ENCODE measurements at places on chromosomes 11 and 22. TPM values are rescaled to one million over a fixed set of nuclear protein-coding genes. Genes with fewer than 3 reads are reported as not detected.

GRCh38 chr22:45450921-45451651 lies 37.6 kb downstream of the RIBC2 start:
- H3K27me3 ChIP-seq: peaks cover 6% of the 10 kb centered on the region
- H3K4me3 ChIP-seq: no peak overlapping the region
- no peaks in the 10 kb centered on the region for H3K36me3 ChIP-seq
- peaks cover 13% of the 10 kb centered on the region for H3K4me1 ChIP-seq
- no peak overlapping the region for H3K27ac ChIP-seq

DNA sequence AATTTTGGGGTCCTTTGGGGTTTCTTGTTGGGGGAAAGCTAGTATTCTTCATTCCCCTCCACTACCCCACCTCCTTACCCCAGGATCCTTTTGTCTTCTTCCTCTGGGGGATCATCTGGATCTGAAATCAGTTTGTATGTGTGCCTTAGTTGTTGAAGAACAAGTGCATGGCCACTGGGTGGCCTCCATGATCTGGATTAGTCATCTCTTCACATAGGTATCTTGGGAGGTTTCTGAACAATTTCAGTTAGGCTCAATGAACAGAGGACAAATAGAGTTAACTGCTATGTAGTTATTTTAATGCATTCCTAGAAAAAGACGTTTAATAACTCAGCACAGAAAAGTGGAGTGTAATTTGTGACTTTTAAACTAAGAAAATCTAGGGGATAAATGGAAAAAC lies 7.1 kb upstream of the VWA5A start:
- H3K27ac ChIP-seq: no peak overlapping the region
- no peak for DNase-seq
- H3K4me1 ChIP-seq: no peaks in the 10 kb centered on the region
- H3K27me3 ChIP-seq: peaks cover 10% of the 10 kb centered on the region
- no peak overlapping the region for H3K4me3 ChIP-seq

GRCh38 chr22:35961480-35962295 lies 66.9 kb downstream of the RBFOX2 start:
- no peaks in the 10 kb centered on the region for H3K36me3 ChIP-seq
- no peaks in the 10 kb centered on the region for H3K27me3 ChIP-seq
- peak overlapping the region; percentile 70 for H3K4me3 ChIP-seq

Gene ST14
- total RNA-seq: 0.30 TPM

DNA sequence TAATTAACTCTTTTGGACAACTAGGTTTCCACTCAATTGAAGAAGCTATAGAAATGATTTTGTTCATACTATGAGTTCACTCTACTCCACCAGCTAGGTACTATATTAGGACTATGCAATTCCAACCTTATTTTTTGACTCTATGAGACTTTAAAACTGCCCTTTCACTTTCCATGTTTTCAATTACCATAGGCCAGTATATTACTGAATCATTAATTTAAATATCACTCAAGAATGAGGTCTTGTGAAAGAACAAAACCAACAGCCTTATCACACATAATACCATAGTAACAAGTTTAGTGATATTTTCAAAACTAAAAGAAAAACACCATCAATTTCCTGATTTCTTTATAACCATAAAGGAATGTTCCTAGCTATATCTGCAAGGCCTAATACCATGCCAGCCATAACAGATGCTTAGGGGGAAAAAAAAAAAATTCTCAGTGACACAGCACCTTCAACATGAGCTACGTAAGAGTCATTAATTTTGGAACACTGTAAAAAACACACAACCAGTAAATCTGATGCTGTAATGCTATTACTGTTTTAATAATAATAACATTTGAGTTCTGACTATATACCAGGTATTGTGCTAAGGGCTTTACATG lies 6.1 kb downstream of the DCUN1D5 start:
- no peak overlapping the region for H3K27ac ChIP-seq
- no peak overlapping the region for H3K4me3 ChIP-seq
- no peak for DNase-seq

DNA sequence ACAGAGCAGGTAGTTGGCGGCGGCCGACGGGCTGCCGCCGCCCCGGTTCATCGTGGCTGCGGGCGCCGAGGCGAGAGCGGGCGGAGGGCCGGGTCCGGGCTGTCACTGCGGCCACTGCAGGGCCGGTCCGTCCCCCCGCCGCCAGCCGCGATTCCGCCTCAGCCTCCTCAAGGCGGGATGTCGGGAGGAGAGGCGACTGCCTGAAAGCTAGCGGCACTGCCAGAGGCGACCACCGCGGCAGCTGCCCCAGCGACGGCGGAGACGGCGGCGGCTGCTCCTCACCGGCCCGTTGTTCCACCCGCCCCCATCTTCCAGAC lies 234 bp downstream of the SESN3 start:
- H3K27ac ChIP-seq: no peak overlapping the region
- H3K4me3 ChIP-seq: peak overlapping the region; percentile 95
- H3K36me3 ChIP-seq: peaks cover 2% of the 10 kb centered on the region
- H3K27me3 ChIP-seq: no peaks in the 10 kb centered on the region
- H3K4me1 ChIP-seq: peaks cover 25% of the 10 kb centered on the region
- DNase-seq: no peak

Gene TMEM45B
- not detected for total RNA-seq

Gene FDXACB1
- 4.8 TPM for total RNA-seq

DNA sequence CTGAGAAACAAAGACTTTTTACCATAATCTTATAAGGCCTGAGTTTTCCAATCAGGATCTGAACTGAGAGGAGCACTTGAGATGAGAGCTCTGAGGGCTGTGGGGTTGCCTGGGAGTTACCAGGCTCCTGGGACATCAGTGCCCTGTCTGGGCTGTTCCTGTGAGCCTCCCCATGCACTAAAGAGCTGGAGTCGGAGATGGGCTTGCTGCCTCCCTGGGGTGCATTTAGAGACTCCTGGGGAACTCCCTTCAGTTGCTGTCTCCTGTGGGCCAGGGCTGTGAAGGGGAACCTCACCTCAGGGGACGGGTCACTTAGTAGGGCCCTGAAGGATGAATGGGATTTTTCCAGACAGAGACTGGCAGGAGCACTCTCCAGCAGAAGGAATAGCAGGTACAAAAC lies 33.3 kb downstream of the KCNC1 start:
- no peak overlapping the region for H3K27ac ChIP-seq
- no peak overlapping the region for H3K4me3 ChIP-seq
- no peaks in the 10 kb centered on the region for H3K27me3 ChIP-seq
- peaks cover 34% of the 10 kb centered on the region for H3K4me1 ChIP-seq
- DNase-seq: no peak

Gene OLFML1
- 0.84 TPM for total RNA-seq

- no peaks in the 10 kb centered on the region for H3K4me1 ChIP-seq
- no peaks in the 10 kb centered on the region for H3K36me3 ChIP-seq
- no peak for DNase-seq
- H3K27me3 ChIP-seq: no peaks in the 10 kb centered on the region
These were observed 17.7 kb upstream of the RGL4 start for GRCh38 chr22:23673050-23673620.

Gene LIPT2
- 9.6 TPM for total RNA-seq
